ENCODE measurements at places on chromosomes 3 and 15. TPM values are rescaled to one million over a fixed set of nuclear protein-coding genes. Genes with fewer than 3 reads are reported as not detected.
A peak's percentile ranks its signal among the peaks of the same experiment; 100 is the strongest.

Gene MOBP
- not detected for total RNA-seq

- H3K4me3 ChIP-seq = no peak overlapping the region
- H3K4me1 ChIP-seq = no peaks in the 10 kb centered on the region
- H3K36me3 ChIP-seq = peaks cover under 1% of the 10 kb centered on the region
Observed at GRCh38 chr3:38245930-38246329, 19.7 kb upstream of the SLC22A13 start.

DNA sequence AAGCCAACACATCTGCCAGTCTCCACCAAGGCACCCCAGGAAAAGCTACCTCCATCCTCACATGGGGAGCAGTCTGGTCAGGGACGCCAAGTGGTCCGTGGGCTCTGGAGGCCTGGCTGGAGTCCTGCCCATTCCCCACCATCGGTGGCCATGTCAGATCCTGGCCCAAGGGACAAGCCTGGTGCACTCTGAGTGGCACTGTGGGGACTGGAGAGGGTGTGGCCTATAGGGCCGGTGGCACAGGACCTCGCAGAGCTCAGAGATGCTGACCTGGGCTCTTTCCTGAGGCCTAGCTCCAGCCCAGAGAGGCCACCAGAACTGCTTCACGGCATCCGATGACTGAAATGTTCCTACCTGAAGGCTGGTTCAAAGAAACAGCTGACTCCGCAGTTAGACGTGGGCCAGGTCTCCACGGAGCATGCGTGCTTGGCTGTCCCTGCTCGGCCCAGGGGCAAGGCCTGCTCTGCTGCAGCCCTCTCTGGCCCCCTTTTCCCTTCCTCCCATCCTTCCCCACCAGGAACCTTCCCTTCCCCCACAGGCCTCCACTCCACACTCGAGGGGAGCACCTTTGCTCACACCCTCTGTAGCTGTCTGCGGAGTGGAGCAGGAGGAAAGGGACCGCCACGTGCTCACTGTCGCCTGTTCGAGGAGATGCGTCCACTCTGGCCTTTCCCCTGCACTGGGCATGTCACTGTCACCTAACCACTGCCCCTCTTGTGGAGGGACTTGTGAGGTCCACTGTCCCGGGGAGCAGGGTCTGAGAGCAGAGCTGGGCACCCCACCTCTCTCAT lies 119.3 kb downstream of the CHSY1 start:
- H3K27ac ChIP-seq = no peak overlapping the region
- no peaks in the 10 kb centered on the region for H3K27me3 ChIP-seq
- no peak overlapping the region for H3K4me3 ChIP-seq
- no peaks in the 10 kb centered on the region for H3K36me3 ChIP-seq
- no peak for DNase-seq

- no peak for DNase-seq
- H3K4me3 ChIP-seq = no peak overlapping the region
- no peak overlapping the region for H3K27ac ChIP-seq
- H3K27me3 ChIP-seq = no peaks in the 10 kb centered on the region
Observed at GRCh38 chr3:172629470-172629869, 81.4 kb downstream of the NCEH1 start.

GRCh38 chr15:100236981-100237720 lies 104.6 kb downstream of the ADAMTS17 start:
- no peaks in the 10 kb centered on the region for H3K36me3 ChIP-seq
- H3K27me3 ChIP-seq = no peaks in the 10 kb centered on the region
- no peak overlapping the region for H3K27ac ChIP-seq
- no peak for DNase-seq
- H3K4me1 ChIP-seq = no peaks in the 10 kb centered on the region
- H3K4me3 ChIP-seq = no peak overlapping the region

DNA sequence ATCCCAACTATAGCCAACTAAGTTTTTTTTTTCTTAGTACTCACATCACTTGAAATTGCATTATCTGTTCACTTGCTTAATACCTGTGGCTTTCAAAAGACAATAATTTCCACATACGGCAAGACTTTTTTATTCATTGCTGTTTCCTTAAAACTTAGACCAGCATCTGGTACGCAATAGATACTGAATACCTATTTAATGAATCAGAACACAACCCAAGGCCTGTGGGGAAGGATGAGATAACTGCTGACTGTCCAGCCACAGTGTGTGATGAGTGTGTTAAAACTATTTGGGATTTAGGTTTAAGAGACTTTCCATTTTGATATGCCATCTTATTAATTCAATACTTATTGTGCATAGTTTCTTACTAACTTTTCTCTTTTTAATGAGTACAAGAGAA lies 988.7 kb downstream of the NTRK3 start:
- H3K4me1 ChIP-seq = no peaks in the 10 kb centered on the region
- no peaks in the 10 kb centered on the region for H3K36me3 ChIP-seq
- no peaks in the 10 kb centered on the region for H3K27me3 ChIP-seq
- DNase-seq = no peak
- no peak overlapping the region for H3K27ac ChIP-seq

GRCh38 chr3:143674100-143674968 lies 173.9 kb downstream of the SLC9A9 start:
- no peaks in the 10 kb centered on the region for H3K36me3 ChIP-seq
- no peak overlapping the region for H3K27ac ChIP-seq
- DNase-seq = peak; percentile 84
- no peaks in the 10 kb centered on the region for H3K27me3 ChIP-seq

DNA sequence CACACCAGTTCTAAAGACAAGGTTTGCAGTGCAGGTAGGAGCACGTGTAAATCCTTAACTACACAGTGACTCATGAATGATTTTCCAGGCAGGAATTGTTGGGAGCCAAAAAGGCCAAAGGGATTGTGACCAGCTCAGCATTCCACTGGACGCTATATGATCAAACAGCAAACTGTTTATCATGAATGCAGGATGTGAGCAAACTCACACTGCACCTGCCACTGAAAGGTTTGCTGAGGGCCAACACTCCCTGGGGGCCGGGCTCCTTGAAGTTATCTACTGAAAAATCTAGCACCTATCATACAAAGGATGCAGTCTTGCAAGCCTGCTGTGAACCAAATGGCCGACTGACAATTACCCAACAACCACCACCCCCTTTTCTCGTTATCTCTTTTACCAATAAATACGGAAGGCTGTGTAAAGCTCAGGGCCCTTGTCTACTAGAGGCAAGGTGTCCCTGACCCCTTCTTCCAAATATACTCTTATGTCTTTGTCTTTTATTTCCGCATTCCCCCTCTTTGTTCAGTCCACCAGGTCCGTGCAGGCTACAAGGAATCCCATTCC lies 11.5 kb upstream of the DNASE1L3 start:
- peaks cover 4% of the 10 kb centered on the region for H3K4me1 ChIP-seq
- no peak for DNase-seq
- H3K27ac ChIP-seq = no peak overlapping the region

Gene EFHB
- total RNA-seq = not detected

DNA sequence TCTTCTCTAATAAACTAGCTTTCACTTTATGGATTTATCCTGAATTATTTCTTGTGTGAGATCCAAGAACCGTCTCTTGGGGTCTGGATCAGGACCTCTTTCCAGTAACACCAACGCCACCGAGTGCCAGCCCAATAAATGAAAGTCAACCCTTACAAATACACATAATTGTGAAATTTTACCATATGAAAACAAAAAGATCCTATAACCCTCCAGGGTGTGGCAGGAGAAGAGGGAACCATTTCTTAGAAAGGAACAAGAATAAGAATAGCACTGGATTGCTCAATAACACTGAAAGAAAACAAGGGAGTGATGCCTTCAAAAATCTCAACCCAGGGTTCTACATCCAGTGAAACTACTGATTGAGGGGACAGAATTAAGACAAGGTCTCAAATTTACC lies 51.6 kb upstream of the ACKR4 start:
- no peak for DNase-seq
- no peak overlapping the region for H3K27ac ChIP-seq
- peaks cover 3% of the 10 kb centered on the region for H3K36me3 ChIP-seq
- H3K4me3 ChIP-seq = no peak overlapping the region

Gene OR5H1
- total RNA-seq = not detected

DNA sequence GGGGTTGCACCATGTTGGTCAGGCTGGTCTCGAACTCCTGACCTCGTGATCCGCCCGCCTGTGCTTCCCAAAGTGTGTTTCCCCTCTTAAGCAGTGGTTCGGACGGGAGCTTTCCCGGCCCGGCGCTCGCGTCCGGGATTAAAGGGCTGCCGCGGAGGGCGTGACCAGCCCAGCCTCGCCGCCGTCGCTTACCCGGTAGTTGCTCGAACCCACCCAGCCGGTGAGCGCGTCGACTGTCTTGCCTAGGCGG lies 513 bp downstream of the CLASP2 start:
- peak overlapping the region; percentile 94 for H3K4me3 ChIP-seq
- no peaks in the 10 kb centered on the region for H3K36me3 ChIP-seq
- no peaks in the 10 kb centered on the region for H3K27me3 ChIP-seq
- peaks cover 13% of the 10 kb centered on the region for H3K4me1 ChIP-seq
- DNase-seq = peak; percentile 21

- no peak overlapping the region for H3K27ac ChIP-seq
- H3K4me1 ChIP-seq = no peaks in the 10 kb centered on the region
- no peak for DNase-seq
- H3K4me3 ChIP-seq = no peak overlapping the region
Observed at GRCh38 chr3:191227541-191227940, 28.5 kb downstream of the OSTN start.

GRCh38 chr15:45469027-45469426 lies 53.5 kb downstream of the SLC30A4 start:
- H3K27me3 ChIP-seq = no peaks in the 10 kb centered on the region
- no peaks in the 10 kb centered on the region for H3K4me1 ChIP-seq
- no peaks in the 10 kb centered on the region for H3K36me3 ChIP-seq
- no peak for DNase-seq
- H3K4me3 ChIP-seq = no peak overlapping the region

- no peaks in the 10 kb centered on the region for H3K27me3 ChIP-seq
- H3K36me3 ChIP-seq = no peaks in the 10 kb centered on the region
- H3K4me3 ChIP-seq = no peak overlapping the region
- no peak for DNase-seq
- H3K4me1 ChIP-seq = no peaks in the 10 kb centered on the region
- H3K27ac ChIP-seq = no peak overlapping the region
Observed at GRCh38 chr3:34277110-34277509, 478.7 kb downstream of the PDCD6IP start.

DNA sequence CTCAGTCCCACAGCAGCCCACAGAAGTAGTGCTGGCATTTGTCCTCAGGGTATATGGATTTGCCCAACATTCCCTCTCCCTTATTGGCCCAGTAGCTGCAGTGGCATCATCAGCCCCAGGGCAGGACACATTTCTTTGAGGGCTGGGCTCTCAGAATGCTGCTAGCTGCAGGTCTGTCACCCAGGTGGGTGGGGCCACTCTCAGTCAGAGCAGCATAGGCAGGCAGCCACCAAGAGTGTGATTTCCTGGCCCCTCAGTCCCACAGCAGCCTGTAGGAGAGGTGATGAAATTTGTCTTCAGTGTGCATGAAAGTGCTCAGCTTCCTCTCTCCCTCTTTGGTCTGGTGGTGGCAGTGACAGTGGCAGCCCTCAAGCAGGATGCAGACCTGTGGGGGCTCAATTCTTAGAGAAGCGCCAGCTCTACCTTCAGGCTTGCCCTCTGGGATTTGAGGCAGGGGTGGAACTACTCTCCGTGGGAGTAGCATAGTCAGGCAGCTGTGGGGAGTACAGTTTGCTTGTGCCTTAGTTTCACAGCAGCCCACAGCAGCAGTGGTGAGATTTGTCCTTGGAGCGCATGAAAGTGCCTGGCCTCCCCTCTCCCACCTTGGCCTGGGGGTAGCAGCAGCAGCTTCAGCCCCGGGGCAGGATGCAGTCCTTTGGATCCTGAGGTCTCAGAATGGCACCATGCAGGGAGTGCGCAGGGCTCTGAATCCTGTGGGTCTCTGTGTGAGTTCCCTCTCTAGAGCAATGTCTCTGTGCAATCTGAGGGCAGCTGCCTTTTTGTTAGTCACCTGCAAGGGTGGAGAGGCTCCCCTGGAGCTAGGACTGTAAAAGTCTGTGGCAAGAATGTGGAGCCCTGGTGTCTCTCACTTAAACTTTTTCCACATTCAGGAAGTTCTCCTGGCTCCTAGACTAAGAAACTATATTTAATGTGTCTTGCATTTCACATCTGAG lies 1229.1 kb downstream of the ROBO2 start:
- H3K4me1 ChIP-seq = no peaks in the 10 kb centered on the region
- H3K4me3 ChIP-seq = no peak overlapping the region
- H3K36me3 ChIP-seq = no peaks in the 10 kb centered on the region
- H3K27me3 ChIP-seq = no peaks in the 10 kb centered on the region
- no peak overlapping the region for H3K27ac ChIP-seq

Gene CMTM6
- 40.4 TPM for total RNA-seq

- no peak for DNase-seq
- H3K4me3 ChIP-seq = no peak overlapping the region
- H3K27me3 ChIP-seq = no peaks in the 10 kb centered on the region
- no peaks in the 10 kb centered on the region for H3K36me3 ChIP-seq
- H3K27ac ChIP-seq = no peak overlapping the region
- no peaks in the 10 kb centered on the region for H3K4me1 ChIP-seq
Observed at GRCh38 chr3:194224471-194225417, 88.8 kb downstream of the HES1 start.

DNA sequence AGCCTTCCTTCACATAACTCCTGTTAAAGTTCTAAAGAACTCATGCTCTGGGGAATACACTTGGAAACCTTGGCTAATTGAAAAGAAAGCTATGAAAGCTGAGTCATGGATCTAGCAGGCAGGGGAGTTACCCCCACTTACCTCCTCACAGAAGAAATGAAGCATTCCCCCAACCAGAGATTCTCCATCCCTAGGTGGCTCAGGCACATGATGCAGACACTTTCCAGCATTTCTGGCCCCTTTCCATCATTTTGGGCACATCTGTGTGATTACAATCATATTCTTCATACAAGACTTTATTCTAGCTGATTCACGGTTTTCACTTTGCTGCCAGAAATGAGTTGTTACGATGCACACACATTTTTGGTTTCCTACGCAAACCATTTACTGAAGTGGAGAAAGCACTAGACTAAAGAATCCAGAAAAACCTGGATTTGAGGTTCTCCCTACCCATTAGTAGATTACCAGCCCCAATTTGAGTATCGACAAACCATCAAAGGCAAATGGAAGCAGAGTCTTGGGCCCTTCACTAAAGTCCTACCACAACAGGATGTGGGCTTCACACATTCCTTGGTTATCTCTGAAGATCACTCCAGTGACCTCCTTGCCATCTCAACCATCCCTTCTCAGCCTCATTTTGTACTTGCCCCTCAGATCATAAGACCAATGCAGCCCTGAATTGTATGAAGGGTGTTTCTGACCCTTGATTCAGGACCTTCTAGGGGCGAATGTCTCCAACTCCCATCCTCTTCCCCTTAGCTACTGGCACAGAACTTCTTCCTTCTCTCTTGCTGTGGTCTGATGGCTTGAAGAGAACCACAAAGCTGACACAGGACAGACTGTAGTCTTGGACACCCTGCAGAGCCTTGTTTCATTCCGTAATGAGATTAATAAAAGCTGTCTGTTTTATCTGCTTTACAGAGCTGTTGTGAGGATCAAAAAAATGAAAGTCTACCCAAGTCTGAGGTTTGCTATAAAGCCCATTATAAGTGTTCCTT lies 42.5 kb upstream of the SNRK start:
- peak overlapping the region; percentile 3 for H3K4me3 ChIP-seq
- DNase-seq = no peak
- H3K27me3 ChIP-seq = no peaks in the 10 kb centered on the region
- no peaks in the 10 kb centered on the region for H3K36me3 ChIP-seq

GRCh38 chr15:69525543-69525942 lies 72.9 kb downstream of the RPLP1 start:
- DNase-seq = no peak
- H3K4me1 ChIP-seq = no peaks in the 10 kb centered on the region
- H3K27ac ChIP-seq = no peak overlapping the region
- no peak overlapping the region for H3K4me3 ChIP-seq
- H3K36me3 ChIP-seq = no peaks in the 10 kb centered on the region

GRCh38 chr3:86673991-86674390 lies 317.0 kb downstream of the VGLL3 start:
- no peaks in the 10 kb centered on the region for H3K4me1 ChIP-seq
- H3K36me3 ChIP-seq = no peaks in the 10 kb centered on the region
- H3K27ac ChIP-seq = no peak overlapping the region
- no peaks in the 10 kb centered on the region for H3K27me3 ChIP-seq

Gene PP2D1
- not detected for total RNA-seq

Gene TRNT1
- 28.6 TPM for total RNA-seq

Gene PPIB
- 260 TPM for total RNA-seq
